Stimulated activated CD4-positive, alpha-beta T cell treated with anti-CD3 and anti-CD28 coated beads, Interleukin-2, amount 100 ng/mL, for 4 hours (primary cell): ENCODE measurements at places on chromosomes 2 and 18.

DNA sequence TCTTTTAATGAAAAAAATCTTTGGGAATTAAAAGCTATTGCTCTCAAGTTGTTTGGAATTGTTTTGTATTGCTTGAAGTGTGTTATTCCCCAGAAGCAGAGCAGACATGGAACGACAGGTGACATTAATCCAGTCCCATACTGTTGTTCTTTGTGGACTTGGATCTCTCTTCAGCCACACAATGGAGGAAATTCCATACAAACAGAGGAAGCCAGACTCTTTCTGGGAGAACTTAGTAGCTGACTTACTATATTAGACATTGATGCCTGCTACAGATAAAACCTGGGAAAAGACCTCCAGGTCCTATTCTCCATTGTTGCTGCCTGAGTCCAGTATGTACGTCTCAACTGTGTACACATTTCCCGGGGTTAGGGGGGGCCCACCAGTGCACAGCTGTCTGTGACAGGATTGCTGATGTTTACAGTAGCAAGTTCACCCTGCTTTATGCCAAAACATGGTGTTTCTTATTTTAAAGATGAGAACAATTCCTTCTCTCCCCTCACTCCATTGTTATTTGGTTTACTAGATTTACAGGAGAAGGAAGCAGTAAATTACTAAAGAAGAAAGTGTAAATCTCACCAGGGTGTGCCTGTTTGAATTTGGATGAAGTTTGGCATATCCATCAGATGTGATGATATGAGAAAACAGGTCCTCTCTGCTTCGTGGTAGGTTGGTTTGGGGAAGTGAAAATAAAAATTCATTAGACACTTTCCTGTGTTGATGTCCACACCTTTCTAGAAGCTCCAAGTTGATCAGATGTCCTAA, 142.4 kb upstream of the RBBP8 start:
- DNase-seq, result no peak

DNA sequence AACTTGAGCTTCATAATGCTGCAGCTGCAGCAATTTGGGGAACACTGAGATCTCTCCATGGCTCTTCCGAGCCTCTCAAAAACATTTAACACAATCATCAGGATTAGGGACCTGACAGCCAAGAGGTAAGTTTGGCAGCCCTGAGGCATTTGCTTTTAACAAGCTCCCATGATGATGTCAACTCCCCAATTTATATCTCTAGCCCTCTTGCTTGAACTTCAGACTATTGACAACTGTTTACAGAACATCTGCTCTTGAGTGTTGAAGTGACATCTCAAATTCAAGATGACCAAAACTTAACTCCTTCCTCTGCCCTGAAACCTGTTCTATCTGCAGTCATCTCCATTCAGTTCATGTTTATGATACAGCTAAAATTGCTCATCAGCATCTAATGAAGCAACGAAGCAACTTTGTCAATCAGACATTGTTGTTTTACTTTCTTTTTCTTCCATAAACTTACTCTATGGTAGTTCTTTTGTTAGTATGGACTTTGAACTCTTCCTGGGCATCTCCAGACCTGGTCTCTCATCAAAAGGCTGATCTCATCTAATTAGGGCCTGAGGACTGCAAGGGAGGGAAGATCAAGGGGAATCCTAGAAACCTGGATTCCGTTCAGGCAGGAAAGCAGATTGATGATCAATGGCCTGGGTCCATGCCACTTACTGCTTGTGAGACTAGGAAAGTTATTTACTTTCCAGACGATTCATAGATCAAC, 48.1 kb downstream of the SEMA4F start:
- no peak for DNase-seq

GRCh38 chr2:181553244-181553643, 96.1 kb downstream of the ITGA4 start:
- DNase-seq, result no peak

GRCh38 chr2:111623380-111623779, 260.6 kb downstream of the ANAPC1 start:
- no peak for DNase-seq

- DNase-seq, result no peak
Observed at GRCh38 chr2:120077896-120078295, 65.0 kb downstream of the EPB41L5 start.

DNA sequence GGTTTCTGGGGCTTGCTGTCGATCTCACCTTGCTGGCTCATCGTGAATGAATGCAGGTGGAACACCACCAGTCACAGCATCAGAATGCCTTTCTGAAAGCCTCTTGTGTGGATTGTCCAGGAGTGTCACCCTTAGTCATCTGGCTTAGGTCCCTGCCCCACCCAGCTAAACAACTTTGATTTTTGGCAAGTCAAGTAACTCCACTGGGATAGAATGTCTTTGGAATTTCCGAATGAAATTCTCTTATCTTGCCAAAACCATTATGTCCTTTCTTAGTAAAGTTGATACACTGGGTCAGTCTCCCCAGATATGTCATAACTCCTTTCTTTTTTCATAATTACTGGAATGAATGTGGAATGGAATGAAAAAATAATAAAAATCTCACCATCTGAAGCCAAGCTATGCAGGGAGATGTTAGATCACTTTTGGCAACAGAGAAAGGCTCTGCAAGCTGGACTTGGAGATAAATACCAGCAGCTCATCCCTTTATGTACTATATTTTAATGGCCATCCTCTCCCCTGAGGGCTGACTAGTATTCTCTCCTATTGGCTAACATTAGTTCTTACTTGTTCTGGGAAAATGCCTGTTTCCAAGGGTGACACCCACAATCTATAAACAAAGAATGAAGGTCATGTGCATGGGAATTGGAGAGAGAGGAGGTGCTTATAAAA, 35.4 kb downstream of the INSIG2 start:
- DNase-seq, result no peak

- no peak for DNase-seq
Observed at GRCh38 chr2:173058097-173058496, 17.5 kb upstream of the MAP3K20 start.
